Spleen (tissue), 13 donors: ENCODE measurements at places on chromosomes 5 and 9. TPM values are rescaled to one million over a fixed set of nuclear protein-coding genes. Genes with fewer than 3 reads are reported as not detected.

GRCh38 chr9:138122201-138122600, 244.6 kb downstream of the CACNA1B start:
- DNase-seq = peak; percentile 20

DNA sequence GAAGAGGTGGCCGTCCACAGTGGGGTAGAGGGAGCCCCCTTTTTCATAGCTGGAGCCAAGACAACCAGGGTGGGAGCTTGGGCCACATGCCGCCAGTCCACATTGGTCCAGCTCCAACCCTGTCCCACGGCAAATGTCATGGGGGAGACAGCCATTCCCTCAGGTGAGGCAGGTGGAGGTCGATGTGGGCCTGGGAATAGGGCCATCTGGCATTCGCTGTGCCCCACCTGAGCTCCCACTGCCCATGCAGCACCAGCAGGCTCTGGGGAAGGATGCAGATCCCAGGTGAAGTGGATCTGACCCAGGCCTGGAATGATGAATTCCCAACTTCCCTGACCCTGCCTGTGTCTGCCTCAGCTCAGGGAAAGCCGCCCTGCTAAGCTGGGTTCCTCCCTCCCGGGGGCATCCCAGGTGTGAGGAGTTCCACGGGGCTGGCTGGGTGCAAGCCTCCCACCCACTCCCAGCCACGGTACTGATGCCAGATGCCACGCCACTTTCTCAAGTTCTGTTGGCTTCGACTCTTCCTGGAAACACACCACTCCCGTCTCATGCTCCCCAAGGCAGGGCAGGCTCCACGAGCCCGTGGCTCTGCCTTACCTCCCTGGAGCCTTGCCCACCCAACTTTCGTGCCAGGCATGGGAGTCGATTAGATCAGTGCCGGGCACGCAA, 25.2 kb upstream of the FCN2 start:
- peak; percentile 55 for DNase-seq

- no peak for DNase-seq
These were observed 24.8 kb downstream of the FYB1 start for GRCh38 chr5:39194466-39195136.

DNA sequence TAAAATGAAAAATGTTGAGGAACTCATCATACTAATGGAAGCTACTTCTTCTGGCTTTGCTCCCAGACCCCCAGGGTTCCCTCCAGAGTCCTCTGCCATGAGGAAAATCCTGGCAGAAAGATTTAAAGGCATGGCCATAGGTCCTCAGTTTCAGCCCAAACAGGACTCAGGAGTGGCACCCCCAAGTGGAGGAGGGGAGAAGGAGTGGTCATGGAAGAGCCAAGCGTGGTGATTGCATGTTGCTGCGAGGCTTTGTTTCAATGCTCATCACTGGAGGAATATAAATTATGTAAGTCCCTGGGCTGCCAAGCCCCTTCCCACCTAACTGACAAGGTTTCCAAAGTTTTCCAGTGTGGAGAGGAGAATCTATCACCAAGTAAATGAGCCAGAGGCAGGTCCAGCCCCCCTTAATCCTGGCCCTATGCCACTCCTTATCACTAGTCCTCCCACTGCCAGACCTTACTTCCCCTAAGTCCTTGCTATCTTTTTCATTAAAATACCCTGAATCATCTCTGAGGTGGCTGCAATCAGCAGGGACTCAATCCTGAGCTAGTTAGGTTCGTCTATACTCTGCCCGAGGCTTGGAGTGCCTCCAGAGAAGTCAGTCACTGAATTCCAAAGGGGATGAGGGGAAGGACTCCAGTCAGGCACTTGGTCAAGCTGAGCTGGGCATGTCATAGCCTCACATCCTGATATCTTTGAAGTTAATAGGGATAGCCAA, 70.7 kb upstream of the TAF1L start:
- DNase-seq = no peak

- DNase-seq = no peak
These were observed 138.4 kb downstream of the C9orf152 start for GRCh38 chr9:110069326-110070248.

The SLC6A3 gene
- 0.27 TPM for total RNA-seq

GRCh38 chr9:33232815-33233214, 7.2 kb upstream of the SPINK4 start:
- no peak for DNase-seq

- no peak for DNase-seq
These were observed 82.1 kb downstream of the PHAX start for GRCh38 chr5:126682856-126683255.

- DNase-seq = no peak
These were observed 532.2 kb upstream of the SGCD start for GRCh38 chr5:155794795-155795194.

The IL31RA gene
- 0.20 TPM for total RNA-seq
